ENCODE measurements at places on chromosomes 3 and 15. TPM values are rescaled to one million over a fixed set of nuclear protein-coding genes. Genes with fewer than 3 reads are reported as not detected.

- DNase-seq, result no peak
These were observed 115.5 kb downstream of the NFKBIZ start for GRCh38 chr3:101964861-101965260.

DNA sequence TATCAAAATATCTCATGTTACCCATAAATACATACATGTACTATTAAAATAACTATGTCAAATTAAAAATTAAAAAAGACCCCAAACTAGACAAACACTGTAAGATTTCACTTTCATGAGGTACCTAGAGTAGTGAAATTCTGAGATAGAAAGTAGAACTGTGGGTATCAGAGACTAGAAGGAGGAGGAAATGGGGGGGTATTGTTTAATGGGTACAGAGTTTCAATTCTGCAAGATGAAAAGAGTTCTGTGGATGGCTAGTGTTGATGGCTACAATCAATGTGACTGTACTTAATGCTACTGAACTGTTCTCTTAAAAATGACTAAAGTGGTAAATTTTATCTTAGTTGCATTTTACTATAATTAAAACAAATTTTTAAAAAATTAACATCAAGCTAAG lies 36.6 kb downstream of the RFX7 start:
- no peak for DNase-seq

- no peak for DNase-seq
These were observed 1054.2 kb downstream of the NAALADL2 start for GRCh38 chr3:175913286-175913685.

DNA sequence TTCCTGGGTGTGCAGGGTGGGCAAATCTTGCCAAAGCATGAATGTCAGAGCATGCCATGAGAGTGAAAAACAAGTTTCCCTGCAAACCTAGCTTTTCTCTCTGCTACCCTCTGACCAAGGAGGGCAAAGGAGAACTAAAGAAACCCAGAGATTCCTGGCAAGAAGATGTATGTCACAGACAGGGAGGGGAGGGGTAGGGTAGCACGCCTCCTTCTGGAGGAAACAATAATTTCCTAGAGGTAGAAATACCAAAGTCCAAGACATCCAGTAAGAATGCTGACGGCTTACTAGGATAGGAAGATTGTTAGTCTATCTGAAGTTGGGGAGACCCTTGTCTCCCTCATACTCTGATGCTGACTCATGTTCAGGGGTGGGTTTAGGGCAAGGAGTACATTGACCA lies 203.9 kb downstream of the NR1D2 start:
- DNase-seq, result no peak

DNA sequence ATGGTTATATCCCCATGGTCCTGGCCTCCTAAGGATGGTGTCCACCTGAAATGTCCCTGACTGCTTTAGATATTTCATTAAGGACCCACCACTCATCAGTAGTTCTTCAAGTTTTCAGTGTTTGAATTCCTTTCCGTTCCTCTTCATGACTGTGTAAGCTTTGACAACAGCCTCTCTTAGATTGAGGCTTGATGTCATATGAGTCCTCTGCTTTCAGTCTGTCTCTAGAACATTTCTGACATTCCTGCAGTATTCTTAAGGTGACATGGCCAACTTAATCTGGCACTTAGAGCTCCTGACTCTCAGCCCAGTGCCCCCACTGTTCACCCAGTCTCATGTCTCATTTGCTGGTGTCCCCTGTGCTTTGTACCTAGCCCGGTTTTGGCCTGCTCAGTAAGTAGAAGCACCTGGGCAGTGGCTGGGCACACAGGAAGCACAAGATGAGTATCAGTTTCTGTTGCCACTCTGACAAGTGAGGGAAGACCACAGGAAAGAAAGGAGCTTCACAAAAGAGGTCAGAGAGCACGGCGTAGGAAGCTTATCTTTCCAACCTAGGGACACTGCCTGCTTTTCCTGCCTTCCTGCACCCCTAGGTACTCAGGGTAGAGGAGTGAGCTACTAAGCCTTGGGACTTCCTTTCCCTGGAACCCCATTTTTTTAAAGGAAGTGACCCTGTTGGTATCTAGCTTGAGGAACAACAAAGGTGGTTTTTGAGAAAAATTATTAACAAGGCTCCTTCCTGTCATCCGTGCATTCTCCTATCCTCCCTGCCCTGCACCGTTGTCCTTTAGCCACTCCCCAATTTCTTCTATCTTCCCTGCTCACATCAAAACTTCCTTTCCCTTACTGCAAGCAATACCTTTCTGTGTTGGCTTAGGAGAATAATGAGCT lies 103.1 kb downstream of the KLHL25 start:
- DNase-seq, result no peak

DNA sequence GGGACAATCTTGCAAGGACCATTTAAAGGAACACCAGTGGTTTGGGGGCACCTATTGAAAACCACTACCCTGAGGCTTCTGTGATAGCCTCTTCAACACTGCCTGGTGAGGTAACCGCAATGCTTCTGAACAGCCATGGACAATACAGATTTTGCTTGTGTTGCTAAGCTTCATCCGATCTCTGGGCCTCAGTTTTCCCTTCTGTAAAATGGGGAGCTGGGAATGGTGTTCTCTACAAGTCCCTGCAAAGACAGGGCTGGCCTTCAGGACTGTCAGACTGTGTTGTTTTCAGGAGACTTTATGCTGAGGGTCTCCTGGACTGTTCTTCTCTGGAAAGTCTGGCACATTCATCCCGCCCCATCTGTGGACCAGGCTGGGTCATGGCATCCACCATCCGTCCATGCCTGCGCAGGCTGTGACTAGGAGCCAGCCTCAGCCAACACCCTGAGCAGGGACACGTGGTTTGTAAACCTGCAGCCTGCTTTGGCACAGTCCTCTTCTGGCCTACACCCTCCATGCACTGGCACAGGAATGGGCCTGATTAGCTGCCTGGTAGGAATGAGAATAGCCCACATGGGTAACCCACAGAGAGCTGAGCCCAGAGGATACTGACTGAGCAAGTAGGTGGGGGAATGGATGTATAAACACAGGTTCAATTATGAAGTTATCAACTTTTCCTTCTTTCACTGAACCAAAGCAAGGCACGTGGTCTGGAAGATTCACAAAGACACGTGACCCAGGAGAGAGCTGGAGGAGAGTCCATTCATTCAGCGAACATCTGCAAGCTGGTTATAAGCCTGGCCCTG lies 55.3 kb downstream of the ROPN1B start:
- DNase-seq, result no peak

DNA sequence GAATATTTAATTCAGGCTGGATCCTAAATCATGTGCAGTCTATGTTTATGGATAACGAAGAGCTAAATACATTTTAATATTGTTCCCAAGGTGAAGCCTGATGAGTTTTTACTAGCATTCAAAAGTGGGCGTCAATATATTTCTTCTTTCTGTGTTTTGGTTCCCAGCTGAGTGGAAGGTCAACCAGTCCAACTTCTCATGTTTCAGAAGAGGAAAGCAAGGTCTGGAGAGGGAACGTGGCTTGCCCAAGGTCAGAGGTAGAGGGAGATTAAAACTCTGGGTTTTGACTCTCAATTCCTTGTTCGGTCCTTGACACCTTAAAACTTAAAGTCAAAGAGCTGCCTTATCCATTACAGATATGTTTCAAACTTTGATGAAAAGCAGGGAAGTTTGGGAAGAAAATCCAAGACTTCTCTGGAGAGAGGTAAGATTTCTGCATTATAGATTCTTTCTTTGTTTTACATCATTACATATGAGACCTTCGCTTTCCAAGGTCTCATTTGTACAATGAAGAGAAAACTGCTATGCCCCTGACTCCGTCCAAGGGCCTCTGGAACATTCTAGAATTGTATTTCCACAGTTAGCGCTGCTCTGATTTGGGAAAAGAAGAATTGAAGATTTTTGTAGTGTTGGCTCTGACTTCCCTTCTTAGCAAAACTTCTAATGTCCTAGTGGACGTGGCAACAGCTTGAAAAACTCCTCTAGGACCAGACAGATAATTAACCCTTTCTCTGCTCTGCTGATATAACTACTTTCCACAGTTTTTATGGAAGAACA lies 57.7 kb upstream of the HES1 start:
- DNase-seq, result no peak

DNA sequence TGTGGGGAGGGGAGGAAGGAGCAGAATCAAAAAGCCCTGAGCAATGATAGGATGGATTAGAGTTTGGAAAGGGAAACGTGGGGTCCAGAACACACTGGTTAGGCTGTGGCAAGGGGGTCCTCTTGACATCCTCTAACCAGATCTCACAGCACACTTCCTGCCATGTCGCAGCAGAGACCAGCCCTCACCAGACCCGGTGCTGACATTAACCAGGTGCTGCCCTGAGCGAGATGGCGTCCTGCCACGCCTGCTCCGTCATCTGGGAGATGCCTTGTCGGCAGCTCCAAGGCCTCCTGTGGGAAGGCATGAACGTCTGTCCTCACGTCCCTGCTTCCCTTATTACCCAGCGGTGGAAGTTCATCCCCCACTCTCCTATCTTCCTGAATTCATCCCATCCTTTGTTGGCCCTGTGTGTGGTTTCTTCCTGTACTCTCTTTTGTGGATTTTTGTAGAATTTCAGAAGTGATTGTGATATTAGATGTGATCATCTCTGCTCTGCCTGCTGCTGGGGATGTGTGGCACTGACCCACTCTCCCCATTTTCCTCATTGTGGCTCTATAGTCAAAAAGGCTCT lies 29.4 kb upstream of the MYZAP start:
- DNase-seq, result no peak

DNA sequence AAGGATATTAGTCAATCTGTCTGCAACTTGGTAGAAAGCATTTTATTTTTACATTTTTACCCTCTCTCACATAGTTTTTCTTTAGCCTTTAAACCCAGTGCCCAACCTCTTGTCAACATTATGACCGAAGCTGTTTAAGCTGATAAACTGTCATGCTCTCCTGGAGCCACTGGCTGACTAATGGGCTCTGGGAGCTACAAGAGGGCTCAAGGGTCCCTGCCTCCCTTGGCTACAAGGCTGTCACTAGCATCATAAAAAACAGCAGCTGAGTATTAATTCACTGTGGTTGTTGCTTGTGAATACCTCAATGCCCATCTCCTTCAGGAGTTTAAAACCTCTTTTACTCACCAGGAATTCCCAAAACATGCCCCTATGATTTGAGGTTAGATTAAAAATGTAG lies 237.9 kb downstream of the ZMAT3 start:
- no peak for DNase-seq

FHIT gene
- 48.3 TPM for total RNA-seq

RETNLB gene
- total RNA-seq, result not detected
